Neural crest cell (in vitro differentiated cells): ENCODE measurements at places on chromosomes 5 and 9. TPM values are rescaled to one million over a fixed set of nuclear protein-coding genes. Genes with fewer than 3 reads are reported as not detected.

GRCh38 chr5:119285070-119285916 lies 70.5 kb upstream of the TNFAIP8 start:
- no peak for DNase-seq

DNA sequence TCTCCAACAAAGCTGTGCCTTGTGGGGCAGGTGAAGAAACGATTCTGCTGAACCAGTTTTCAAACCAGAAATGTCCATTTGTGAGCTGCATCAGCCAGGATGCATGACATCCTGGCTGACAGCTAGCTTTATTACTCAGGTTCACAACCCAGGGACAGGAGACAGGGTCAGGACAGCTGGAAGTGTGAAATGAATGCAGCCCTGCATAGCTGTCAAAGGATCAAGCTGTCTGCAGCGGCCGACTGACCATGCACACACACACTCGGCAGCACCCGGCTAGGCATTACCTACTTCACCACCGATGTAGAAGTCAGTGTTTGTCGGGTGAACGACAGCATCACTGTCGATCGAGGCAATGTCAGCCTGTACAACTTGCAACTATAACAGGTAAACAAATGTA lies 48.5 kb downstream of the MACROH2A1 start:
- DNase-seq = no peak

GRCh38 chr5:81638471-81638870 lies 112.4 kb downstream of the SSBP2 start:
- DNase-seq = no peak

DNA sequence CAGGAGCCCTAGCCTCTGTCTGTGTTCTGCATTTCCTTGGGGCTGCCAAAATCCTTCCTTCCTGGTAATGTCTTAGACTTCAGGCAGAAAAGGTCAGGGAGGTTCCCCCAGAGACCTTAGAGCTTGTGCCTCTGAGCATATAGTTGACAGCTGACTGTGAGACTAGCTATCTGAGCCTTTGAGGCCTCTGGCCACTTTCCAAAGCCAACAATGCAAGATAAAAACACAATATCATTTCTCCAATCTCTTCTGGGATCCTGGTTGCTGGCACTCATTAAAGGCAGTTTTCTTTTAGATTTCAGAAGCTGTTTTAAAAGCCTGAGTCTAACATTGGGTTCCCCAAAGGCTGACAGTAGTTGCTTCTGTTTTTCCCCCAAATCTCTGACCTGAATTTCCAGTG lies 13.2 kb upstream of the GLRA1 start:
- DNase-seq = no peak

GRCh38 chr9:69175486-69175885 lies 1.4 kb downstream of the TJP2 start:
- no peak for DNase-seq

GRCh38 chr5:132414634-132415378 lies 45.3 kb downstream of the SLC22A5 start:
- DNase-seq = no peak

DNA sequence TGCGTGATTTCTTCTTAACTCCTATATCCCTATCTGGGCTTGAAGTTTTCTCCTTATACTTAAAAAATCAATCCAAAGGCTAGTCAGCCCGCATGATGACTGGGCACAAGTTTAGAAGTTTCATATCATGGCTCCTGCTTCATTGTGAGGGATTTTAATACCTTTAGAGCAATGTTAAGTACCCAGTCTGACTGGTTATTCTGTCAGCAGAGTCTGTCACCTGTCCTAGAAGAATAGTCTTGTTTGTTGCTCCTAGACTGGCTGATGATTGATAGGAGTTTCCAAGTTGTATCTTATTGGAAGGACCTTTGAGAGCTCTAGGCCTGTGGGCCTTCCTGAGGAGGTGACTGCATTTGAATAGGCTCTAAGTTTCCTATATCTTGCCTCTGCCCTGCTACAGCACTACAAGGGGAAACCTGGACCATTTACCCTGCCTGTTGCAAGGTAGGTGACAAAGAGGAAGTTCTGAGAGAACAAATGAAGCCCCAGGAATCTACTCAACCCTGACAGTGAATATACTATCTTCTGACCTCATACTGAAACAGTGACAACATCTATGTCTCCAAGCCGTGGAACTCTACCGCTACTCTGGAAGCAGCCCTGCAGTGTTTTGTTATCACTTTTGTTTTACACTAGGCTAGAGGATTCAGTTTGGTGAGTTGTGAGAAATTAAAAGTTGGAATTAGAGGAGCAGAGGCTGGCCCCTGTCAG lies 66.5 kb downstream of the F2RL2 start:
- no peak for DNase-seq

- no peak for DNase-seq
Observed at GRCh38 chr9:96230002-96230401, 72.0 kb downstream of the HSD17B3 start.

DNA sequence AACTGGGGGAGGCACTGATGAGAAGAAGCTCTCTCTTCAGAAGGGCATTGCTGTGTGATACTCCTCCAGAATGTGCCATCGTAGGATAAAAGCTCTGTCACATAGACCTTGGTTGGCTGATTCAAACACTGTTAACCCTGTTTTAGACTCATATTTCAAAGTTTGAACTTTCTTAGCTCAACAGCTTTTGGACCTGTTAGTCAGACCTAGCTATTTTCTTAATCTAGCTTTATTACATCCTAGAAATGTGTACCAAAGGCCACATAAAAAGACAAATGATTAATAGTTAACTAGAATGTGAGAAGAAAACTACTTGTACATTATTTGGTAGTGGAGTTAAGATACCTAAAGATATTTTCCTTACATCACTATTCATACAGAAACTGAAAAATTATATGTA lies 4.3 kb downstream of the RHOBTB3 start:
- no peak for DNase-seq

GRCh38 chr9:125950880-125951471 lies 203.8 kb downstream of the PBX3 start:
- DNase-seq = no peak

DNA sequence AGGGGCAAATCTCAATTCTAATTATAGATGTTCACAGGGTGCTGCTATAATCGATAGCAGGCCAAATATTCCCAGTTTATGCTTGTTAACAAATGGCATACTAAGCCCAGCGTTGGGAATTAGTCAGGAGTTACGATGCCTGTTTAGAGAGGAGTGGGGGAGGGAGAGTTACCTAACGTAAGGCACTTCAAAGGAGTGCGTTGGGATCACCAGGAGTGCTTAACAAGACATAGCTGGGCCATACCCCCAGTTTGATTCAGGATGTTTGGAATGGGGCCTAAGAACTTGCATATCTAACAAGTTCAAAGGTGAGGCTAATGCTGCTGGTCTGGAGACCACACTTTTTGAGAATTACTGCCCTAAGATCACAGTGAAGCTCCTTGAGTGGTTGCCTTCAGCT lies 14.5 kb upstream of the SRP19 start:
- DNase-seq = no peak

GRCh38 chr5:22926574-22926973 lies 73.4 kb upstream of the CDH12 start:
- no peak for DNase-seq

GRCh38 chr9:102038006-102038405 lies 299.6 kb upstream of the GRIN3A start:
- DNase-seq = no peak

The ALDOB gene
- total RNA-seq = not detected in 2 replicates

The ALAD gene
- 23.2 and 23.7 TPM in 2 replicates for total RNA-seq
